ENCODE measurements at places on chromosomes 2 and 18.

- no peak for DNase-seq
Observed at GRCh38 chr2:152443771-152444170, 108.8 kb downstream of the FMNL2 start.

DNA sequence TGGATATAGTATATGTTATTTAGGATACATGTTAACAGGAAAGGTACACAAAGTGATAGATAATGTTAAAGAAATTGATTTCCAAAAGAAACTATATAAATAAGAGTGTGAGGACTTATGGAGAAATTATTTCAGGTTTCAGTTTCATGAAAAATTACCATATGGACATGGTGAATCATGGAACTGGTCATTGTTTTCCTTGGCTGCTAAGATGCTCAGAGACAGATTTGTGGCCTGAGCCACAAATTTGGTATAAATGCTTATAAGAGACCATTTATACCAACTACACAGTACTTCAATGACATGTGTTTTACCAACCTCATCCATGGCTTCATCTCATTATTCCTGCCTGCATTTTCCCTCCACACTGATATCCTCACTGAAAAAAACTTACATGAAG is 188.1 kb downstream of the FMNL2 start:
- DNase-seq = peak; percentile 31

GRCh38 chr2:11004199-11004598 is 92.5 kb downstream of the KCNF1 start:
- DNase-seq = no peak

DNA sequence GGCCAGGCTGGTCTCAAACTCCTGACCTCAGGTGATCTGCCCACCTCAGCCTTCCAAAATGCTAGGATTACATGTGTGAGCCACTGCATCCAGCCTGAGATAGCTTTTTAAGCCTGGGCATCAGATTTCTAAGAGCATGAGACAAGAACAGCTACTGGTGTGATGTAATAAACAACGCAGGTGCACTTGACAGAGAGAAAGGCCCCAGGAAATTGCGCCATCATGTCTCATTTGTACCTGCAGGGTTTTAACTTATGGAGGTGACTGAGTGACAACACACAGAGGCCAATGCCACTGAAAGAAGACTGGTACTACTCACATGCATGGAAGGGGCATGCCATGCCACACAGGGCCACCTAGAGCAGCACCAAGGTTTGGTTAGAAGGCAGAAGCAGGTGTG is 209.4 kb downstream of the SP3 start:
- no peak for DNase-seq

DNA sequence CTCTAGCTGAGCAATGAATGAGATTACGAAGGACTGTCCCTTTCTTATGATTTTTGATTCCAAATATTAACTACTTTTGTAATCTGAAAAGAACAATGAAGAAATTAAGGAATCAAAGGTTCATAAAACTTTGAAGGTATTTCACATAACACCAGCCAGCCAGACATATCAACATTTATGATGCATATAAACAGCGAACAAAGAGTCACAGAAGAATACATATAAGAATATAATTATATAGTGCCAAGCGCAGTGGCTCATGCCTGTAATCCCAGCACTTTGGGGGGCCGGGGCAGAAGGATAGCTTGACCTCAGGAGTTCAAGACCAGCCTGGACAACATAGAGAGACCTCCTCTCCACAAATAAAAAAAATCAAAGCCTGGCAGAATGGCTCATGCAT is 34.1 kb downstream of the PIAS2 start:
- DNase-seq = no peak

GRCh38 chr2:37767959-37768925 is 96.8 kb upstream of the CDC42EP3 start:
- DNase-seq = peak; percentile 86

GRCh38 chr2:160836755-160837154 is 323.5 kb upstream of the TANK start:
- DNase-seq = peak; percentile 93

DNA sequence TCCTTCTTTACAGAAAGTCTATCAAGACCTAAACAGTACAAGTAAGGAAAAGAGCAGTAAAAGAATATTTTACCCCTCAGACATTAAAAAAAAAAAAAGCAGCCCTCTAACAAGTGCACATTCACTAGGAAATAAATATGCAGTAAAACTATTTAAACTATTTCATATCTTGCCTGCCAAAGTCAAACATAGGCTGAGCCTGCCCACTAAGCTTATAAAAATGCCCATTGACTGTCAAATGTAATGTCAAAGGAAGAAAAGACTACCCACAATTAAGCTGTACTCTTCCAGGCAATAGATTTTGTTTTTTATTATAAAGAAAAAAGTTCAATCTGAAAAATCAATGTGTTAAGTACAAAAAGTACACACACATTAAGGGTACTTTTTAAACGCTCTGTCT is 11.8 kb downstream of the ALS2 start:
- peak; percentile 60 for DNase-seq

DNA sequence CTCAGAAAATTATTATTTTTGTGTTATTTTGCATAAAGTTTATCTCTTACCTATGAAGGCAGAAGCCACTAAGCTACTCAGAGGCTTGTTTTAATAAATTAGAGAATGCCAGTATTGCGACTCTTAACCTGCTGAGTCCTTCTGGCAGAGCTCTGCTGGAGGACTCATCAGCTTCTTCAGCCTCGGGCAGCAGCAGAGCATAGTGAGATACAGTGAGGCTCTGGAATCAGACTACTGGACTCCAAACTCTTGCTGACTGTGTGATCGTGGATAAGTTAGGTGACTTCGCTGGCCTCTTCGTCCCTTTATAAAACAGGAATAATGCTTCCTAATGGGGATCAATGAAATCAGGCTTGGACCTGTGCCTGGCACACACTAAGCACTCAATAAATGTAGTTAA is 1.7 kb downstream of the PTRHD1 start:
- no peak for DNase-seq

GRCh38 chr2:26687801-26688200 is 4.7 kb upstream of the KCNK3 start:
- no peak for DNase-seq

GRCh38 chr2:191250400-191250799 is 5.2 kb downstream of the MYO1B start:
- no peak for DNase-seq

DNA sequence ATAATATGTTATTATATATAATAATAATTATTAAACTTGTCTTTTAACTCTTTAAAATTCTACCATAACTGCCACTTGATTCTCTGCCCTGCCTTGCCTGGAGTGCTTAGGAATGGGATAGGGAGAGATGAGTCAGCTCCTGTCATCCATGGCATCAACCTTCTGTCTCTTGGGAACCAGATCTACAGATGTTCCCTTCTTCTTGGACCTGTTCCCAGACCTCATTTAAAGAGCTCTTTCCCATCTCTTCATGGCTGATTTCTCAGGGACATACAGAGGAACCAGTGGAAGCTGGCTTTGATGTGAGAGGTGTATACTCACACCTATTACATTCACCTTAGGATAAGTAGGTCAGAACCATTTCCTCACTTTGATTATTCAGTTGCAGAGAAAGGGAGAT is 155.3 kb upstream of the MYO3B start:
- peak; percentile 85 for DNase-seq

DNA sequence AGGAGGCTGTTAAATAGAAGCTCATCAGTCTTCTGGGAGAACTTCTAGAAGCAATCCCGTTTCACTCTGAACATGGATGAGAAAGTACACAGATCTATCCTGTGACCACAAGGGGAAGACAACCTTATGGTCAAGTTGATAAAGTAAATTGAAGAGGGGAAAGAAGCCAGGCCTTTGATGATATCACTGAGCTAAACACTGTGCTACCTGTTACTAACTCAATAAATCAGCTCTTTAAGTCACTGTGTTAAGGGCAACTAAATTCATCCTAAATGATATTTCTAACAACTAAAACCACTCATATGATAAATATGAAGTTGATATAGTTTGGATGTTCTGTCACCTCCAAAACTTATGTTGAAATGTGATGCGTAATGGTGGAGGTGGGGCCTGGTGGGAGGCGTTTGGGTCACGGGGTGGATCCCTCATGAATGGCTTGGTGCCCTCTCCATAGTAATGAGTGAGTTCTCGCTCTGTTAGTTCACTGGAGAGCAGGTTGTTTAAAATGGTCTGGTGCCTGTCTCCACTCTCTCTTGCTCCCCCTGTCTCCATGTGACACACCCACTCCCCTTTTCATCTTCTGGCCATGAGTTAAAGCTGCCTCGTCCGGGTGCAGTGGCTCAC is 23.6 kb downstream of the OLA1 start:
- no peak for DNase-seq

DNA sequence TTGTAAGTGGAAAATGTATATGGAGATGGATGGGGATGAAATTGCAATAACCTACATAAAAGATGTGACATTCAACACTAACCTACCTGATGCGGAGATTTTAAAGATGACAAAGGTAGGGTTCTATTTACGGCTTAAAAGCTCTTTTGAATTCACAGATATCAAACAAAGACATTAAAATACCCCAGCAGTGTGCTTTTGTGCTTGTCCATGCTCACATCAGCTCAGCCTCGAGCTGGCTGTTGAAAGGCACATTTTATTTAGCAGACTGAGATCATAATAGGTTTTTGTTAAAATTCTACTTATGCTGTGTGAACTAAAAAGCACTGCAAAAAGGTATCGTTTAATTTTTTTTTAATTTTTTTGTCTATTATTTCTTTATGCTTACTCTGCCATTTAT is 96.0 kb upstream of the CDCA7 start:
- no peak for DNase-seq

GRCh38 chr2:8102470-8102869 is 579.4 kb upstream of the ID2 start:
- DNase-seq = no peak

GRCh38 chr2:12340164-12340563 is 376.6 kb upstream of the TRIB2 start:
- DNase-seq = peak; percentile 57

- DNase-seq = no peak
Observed at GRCh38 chr2:56705713-56706112, 521.9 kb downstream of the CCDC85A start.

DNA sequence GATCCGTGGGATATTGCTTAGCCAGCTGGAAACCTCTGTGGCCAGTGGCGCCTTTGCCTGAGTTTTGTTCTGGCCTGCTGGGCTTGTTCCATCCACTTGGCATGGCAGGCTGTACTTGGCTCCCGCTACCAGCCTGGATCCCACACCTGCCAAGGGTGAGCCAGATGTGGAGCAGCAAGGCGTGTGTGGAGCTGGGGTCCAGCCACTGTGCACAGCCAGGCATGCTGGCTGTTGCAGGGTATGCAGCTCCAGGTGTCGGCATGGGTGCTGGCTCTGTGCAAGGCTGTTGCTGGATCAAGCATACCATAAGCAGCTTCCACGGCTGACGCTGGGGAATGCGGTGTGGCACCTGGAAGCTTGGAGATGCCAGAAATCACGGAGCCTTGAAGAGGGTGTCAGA is 34.5 kb downstream of the PTPN4 start:
- DNase-seq = no peak

DNA sequence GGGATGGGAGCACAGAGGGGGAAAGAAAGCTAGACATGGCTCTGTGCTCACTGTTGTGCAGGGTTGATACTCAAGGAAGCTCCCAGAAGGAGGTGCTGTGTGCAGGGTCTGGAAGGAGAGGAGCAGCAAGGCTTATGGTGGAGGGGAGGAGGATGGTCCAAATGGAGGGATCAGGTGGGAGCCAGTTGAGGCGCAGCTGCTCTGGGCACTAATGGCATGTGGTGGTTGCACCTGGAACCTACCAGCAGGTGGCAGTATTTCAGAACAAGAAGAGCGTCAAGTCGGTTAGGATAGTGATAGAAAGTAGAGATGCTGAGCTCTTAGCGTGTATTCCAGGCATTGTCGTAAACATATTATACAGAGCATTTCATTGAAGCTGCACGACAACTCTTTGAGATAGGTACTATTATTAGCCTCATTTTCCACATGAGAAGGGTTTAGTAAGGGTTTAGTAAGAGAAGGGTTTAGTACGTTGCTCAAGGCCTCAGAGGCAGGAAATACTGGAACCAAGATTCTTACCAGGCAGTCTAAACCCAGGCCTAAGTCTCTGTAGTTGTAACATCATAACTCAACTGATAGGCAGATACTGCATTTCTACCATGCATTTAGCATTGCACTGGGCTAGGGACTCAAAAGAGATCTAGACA is 223.7 kb downstream of the CYP26B1 start:
- no peak for DNase-seq

DNA sequence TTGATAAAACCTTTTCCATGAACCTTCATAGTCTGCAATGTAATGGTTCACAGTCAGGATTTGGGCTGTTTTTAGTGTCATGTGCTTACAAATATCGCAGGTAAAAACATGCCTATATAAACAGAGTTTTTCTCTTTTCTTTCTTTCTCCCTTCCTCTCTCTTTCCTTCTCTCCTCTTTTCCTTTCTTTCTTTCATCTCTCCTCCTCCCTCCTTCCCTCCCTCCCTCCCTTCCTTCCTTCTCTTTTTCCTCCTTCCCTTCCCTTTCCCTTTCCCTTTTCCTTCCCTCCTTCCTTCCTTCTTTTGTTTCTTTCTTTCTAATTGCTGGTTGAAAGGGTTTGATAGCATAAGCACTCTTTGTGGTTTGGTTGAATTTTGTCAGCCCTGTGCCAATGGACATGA is 9.6 kb upstream of the NPPC start:
- no peak for DNase-seq

- DNase-seq = no peak
Observed at GRCh38 chr2:156845806-156846558, 409.8 kb downstream of the GPD2 start.

GRCh38 chr2:48787580-48787979 is 32.1 kb upstream of the LHCGR start:
- DNase-seq = no peak

DNA sequence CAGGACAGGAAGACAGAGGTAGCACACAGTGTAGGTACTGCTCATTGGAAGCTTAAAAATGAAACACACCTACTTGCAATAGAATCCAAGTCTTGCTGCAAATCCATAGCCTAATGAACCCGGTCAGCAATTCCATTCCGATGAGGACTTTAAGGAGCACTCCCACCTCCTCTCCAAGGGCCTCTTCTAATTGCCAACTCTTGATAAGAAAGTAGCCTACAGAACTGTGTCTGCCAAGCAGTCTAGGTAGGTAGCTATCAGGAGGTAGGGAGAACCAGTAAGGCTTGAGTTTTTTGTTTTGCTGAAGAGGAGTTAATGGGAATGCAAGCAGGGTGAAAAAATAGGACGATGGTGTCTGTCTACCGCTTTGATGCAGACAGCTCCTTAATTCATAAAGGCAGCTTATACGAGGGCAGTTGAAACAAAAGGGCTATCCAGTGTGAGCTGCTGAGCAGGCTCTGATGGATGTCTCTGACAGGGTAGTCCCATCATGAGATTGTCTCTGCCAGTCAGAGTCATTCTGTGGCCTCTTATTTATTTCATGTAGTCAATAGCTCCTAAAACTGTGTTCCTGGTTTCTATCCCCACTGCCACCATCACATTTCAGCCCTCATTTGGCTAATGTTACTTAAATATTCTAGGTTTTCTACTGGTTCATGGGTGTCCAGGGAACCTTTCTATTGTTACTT is 155.6 kb upstream of the DNMT3A start:
- no peak for DNase-seq

GRCh38 chr2:235570966-235571692 is 77.3 kb downstream of the AGAP1 start:
- no peak for DNase-seq

Measured in AG08395 (cell line).